ENCODE measurements at places on chromosomes 12 and 14.
A peak's percentile ranks its signal among the peaks of the same experiment; 100 is the strongest.

DNA sequence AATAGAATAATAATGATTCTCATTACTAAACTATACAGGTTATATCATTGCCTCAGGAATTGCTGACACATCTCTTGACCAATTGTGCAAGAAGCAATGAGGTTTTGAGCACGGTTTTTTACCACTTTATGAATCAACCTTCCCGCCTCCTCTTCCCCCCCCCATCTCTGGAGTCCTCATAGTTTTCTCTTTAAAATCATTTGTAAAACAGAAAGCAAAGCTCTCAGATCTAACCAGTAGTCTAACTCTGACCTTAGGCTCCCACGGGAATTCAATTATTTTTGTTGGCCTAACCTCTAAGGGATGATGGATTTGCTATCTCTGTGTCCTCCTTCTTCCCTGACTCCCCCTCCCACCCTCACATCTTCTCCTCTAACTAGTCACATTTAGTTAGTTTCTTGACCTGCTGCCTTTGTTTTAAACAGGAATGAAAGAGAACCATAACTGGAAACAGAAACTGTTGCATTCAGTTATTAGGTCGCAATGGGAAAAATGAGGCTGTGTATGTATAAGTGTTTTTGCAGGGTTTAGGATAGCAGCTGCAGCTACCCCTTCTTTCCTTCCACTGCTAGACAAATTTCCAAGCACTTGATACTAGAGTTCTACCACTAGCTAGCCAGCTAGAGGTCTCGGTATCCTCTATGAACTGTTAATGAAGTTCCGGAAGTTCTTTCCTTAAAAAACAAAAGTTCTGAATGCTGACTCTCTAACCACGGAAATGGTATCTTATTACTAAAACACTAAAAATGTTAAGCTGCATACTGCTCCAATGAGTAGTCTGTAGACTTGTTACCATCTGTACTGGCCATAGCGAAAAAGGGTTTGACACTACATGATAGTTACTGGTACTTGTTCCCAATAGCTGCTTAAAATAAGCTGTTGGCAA lies 65.4 kb downstream of the TAOK3 start:
- DNase-seq = peak; percentile 12

DNA sequence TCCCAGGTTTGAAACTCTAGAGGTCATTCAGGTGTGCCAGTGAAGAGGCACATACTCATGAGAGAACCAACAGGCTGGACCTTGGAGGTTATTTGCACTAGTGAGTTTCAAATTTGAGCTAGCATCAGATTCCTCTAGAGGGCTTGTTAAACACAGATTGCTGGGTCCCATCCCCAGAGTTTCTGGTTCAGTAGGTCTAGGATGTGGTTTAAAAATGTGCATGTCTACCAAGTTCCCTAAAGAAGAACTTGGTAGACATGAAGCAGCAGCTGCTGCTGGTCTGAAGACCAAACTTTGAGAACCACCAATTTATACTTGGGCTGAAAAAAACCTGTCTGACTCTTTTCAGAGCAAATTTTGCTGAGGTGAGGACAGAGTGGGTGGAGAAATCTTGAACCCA lies 61.7 kb downstream of the SUSD6 start:
- DNase-seq = no peak

DNA sequence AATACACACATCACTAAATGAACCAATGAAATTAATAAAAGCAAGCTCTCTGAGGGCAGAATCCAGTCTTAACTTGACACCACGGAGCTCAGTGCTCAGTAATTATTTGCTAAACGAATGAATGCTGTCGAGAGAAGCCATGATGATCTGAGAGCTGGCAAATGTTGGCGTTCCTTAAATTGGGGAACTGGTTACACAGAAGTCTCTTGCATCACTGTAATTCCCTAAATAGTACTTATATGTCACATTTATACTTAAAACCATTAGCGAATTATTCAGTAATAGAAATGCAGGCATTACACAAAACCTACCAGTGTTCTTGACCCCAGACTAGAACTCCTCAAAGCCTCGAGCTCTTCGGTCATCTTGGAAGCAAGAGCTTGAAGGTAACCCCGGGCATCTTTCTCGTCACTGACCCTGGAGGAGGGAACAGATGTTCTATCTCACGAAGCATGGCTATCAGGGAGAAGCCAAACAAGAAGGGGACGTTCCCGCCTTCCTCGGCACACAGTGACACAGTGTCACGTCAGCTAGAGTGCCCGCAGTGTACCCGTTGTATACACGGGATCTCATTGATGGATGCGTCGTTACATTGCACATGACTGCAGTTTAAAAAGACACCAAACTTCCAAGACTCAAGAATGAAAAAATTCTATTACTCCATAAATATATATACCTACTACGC lies 43.6 kb downstream of the AMN start:
- no peak for DNase-seq

DNA sequence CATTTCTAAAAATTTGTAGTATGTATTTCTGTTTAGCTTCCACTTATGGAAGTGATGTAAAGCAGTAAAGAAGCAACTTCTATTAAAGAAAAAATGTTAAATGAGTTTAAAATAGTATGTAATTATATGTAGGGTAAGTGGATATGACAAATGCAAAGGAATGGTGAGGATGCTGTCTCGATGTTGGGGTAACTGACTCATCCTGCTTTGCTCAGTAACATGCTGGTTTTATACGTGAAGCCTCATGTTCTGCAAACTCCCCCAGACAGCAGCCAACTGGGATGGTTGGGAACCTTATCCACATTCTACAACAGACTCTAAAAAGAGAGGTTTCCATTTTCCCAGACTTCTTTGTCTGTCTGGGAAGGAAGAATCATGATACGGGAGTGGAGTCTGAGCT lies 1006.4 kb upstream of the TMEM132C start:
- no peak for DNase-seq

DNA sequence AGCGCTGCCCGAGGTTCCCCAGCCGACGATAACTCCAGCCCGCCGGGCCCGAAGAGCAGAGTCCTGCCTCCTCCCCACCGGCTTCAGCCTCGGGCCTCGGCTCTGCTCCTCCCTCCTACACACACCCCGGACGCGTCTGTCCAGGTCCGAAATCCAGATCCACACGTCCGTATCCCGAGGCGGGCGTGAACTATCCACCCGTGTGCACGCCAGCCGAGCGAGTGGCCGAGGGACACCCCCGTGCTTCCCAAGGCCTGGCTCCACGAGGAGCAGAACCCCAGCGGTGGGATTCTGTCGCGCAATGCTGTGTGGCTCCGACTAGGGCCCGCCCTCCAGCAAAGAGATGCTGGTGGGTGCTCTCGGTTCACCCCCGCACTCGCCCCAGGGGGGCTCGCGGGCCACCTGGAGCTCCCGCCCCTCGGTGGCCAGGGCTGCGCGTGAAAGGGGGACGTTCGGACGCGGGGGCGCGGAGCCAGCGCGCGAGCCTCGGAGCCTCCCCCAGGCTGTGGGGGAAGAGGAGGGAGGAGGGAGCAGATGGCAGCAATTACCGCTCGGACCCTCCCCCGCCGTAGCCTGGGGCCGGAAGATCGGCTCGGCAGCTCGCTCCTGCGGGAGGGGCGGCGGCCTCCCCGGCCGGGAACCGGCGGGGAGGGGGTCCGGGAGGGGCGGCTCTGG lies 18.9 kb upstream of the ANKRD33 start:
- DNase-seq = no peak

DNA sequence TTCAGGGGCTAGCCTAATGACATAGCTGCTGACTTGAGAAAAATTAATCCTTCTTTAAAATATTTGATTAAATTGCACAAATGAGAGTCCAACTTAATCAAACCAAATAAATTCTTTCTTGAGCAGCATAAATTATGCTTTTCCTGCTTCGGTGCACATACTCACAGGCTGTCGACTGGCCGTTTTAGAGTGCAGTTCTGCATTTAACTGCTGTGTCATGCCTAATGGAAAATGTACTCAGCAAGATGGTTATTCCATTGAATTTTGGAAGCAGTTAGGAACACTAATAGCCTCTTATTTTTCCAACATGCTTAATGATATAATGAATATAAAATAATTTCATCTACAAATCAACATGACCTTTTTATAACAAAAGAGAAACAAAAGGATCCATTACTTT lies 266.1 kb upstream of the LRIG3 start:
- DNase-seq = no peak

- DNase-seq = no peak
Measured at GRCh38 chr14:69066396-69067171, 86.3 kb downstream of the DCAF5 start.

GRCh38 chr12:43882578-43883178 lies 46.8 kb downstream of the TMEM117 start:
- DNase-seq = no peak

DNA sequence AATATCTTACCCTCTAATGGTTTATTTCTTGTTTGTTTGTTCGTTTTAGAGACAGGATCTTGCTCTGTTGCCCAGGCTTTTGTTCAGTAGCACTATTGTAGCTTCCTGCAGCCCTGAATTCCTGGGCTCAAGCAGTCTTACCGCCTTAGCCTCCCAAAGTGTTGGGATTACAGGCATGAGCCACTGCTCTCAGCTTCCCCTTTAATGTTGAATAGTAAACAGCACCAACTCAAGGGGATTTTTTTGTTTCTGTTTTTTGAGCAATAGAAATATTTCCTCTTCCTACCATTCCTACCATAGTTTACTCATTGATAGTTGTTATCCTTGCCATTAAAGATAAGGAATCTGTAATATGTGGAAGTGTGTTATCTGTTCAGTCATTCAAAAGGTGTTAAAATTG lies 10.7 kb downstream of the ARID4A start:
- DNase-seq = no peak

DNA sequence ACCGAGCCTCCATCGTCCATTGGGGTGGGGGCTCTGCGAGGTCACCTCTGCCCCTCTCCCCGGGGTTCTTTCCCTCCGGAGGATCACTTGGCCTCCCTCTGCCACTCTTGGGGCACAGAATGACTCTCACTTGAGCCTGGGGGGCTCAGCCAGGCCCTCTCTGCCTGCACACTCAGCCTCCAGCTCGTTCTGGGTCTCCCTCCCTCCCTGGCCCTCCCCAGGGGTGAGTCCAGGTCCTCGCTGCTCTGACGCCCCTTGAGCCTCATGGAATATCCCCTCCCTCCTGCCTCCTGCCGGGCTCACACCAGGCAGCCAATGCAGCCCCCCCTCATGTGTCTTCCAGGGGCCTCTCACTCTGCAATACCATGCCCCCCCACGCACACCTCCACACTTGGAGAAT lies 17.7 kb upstream of the SFSWAP start:
- no peak for DNase-seq

DNA sequence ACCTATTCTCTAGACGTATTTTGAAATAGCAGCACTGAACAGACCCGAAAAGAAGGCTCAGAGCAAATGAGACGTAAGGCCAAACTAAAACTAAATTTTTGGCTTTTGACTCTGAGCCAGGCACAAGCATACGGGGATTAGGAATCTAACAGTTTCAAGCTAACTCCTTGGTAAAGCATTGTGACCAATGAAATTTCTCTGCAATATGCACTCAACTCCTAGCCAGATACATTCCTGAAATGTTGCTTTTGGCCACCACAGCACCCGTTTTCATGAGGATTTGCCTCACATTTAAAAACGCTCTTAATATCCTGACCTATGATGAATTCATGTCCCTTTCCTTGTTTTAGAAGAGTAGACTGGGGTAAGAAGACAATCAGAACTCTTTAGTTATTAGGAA lies 53.1 kb upstream of the NPFF start:
- DNase-seq = no peak

DNA sequence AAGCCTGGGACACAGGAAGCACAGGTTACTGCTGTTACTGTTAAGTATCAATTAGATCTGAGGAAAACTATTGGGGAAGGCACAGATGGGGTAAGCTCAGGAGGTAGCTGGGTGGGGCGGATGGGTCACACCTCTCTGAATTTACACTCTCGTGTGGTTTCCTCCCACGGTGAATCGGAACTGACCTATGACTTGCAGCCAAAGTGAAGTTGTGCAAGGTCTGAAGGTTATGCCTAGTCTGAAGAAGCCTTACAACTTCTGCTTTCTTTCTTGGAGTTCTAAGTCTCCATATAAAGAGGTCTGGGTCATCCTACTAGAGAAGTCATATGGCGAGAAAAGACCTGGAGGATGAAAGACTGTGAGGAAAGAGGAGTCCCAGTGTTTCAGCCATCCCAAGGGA lies 25.6 kb upstream of the GPATCH2L start:
- DNase-seq = no peak

GRCh38 chr14:90419200-90419599 lies 22.4 kb downstream of the CALM1 start:
- no peak for DNase-seq

- DNase-seq = no peak
Measured at GRCh38 chr12:48824112-48824511, 5.8 kb downstream of the CACNB3 start.

DNA sequence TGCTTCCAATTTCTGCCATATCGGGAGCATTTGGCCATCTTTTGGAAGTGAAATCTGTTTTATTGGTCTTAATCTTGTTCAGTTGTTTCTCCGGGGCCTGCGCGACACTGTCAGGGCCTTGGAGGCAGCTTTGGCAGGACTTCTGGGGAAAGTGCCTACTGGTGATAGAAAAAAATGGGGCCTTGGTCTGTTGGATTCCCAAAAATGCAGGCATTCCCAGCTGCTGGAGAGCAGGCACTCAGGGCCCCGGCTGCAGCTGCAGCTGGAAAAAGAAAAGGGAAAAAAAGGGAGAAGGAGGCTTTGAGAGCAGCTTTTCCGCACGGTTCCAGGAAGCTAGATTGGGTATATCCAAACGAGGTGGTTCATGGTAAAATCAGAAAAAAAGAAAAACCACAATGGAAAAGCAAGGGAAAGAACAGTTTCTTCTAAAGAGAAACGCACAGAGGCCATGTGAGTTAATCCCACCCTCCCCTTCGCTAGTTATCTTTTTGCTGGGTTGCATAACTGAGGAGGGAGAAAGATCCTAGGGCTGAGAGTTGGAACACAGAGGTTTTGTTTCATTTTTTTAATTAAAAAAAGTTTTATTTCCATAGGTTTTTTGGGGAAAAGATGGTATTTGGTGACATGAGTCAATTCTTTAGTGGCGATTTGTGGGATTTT lies 134.7 kb upstream of the RFLNA start:
- no peak for DNase-seq

DNA sequence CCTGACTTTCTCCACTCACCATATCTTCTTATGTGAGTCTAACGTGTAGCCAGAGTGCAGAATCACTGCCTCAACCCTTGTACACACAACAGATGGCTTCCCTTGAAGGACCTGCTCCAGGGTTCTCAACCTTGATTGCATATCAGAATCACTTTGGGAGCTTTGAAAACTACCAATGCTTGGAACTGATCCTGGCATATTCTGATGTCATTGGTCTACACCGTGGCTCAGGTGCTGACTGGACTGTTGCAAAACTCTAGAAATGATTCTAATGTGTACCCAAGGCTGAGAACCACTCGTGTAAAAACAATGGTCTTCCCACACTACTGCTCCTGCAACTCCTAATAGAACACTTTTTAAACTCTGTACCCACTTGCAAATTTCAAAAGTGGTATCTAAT lies 18.5 kb downstream of the TMEM132D start:
- no peak for DNase-seq

GRCh38 chr14:30507209-30507608 lies 51.7 kb upstream of the G2E3 start:
- no peak for DNase-seq

DNA sequence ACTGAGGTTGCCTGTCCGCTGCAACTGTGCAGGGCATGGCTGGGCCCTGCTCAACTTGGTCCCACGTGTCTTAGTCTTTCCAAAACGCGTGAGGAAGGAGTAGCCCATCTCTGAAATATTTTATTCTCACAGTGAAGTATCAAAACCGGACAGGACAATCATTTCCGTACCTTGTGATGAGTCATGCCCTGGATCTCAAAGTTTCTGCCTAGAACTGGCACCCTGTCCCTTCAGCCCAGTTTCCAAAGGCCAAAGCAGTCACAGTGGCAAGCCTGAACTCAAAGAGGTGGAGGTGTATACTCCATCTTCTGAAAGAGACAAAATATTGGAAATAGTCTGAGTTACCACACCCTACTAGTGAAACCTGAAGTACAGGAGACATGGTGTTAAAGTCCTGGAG lies 28.5 kb upstream of the SRGAP1 start:
- no peak for DNase-seq
